ENCODE measurements at places on chromosomes 3 and 15.
A peak's percentile ranks its signal among the peaks of the same experiment; 100 is the strongest.

- no peaks in the 10 kb centered on the region for H3K36me3 ChIP-seq
- H3K27ac ChIP-seq: no peak overlapping the region
- no peaks in the 10 kb centered on the region for H3K27me3 ChIP-seq
- no peak overlapping the region for H3K4me3 ChIP-seq
- peaks cover 27% of the 10 kb centered on the region for H3K4me1 ChIP-seq
- DNase-seq: no peak
Measured at GRCh38 chr3:188066141-188066540, 87.8 kb upstream of the LPP start.

DNA sequence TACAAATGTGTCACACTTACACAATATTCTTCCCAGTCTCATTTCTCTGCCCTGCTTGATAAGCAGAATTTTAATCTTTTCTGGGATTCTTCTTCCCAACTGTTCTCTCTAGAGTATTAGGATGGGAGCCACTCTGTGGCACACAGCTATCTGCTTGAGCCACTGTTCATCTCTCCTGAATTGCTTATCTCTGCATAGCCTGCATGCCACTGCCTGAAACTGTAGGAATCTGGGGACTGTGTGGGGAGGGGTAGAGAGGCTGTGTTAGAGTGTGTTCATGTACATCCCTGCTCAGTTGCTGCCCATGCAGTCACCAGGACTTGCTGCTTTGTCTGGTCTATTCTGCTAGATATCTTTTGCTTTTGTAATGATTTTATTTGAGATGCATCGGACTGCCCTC lies 2.3 kb upstream of the OR4F6 start:
- H3K4me1 ChIP-seq: no peaks in the 10 kb centered on the region
- no peak overlapping the region for H3K4me3 ChIP-seq
- no peak for DNase-seq
- no peak overlapping the region for H3K27ac ChIP-seq
- H3K36me3 ChIP-seq: no peaks in the 10 kb centered on the region

DNA sequence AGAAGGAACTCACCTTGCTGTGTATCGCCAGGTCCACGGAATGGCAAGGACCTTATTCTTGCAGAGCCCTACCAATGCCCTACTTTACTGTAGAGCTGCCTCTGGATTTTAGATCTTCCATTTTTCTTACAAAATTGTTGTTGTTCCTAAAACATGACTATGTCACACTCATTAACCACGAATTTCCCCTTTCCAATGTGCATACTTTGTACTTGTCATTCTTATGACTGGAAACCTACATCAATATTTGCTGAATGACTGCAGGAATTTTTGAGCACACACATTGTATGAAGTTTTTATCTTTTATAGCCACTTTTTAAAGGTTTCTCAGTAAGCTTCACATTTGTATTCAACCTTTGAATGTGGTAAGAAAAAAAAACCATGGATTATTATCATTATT lies 35.9 kb upstream of the CMSS1 start:
- H3K4me3 ChIP-seq: no peak overlapping the region
- no peaks in the 10 kb centered on the region for H3K4me1 ChIP-seq
- no peak overlapping the region for H3K27ac ChIP-seq
- DNase-seq: no peak
- H3K27me3 ChIP-seq: peaks cover 26% of the 10 kb centered on the region

DNA sequence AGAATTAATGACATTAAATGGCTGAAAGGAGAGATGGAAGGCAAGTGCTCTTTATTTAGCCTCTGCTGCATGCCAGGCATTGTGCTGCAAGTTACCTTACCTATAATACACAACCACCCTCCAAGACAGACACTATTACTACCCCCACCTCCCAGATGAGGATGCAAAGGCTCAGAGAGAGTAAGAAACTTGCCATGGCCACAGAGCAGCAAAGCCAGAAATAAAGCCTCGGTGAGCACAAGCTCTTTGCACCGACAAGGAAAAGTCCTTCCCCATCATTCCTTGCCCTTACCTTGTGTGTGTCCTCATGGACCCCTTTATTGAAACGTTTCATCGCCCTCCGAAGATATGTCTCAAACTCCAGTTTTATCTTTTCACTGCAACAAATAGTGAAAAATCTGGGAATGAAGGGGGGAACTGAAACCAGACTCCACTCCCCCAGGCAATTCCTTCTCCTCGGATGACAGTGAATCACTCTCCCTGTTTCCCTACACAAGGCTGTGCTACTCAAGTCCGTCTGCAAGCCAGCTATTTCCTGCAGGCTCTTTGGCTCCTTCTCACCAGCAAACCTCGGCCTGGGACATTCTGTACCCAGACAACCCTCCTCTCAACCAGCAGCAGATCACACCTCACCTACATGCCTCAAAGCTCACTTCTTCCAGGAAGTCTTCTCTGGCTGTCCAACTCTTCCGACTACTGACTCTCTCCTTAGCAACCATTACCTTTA lies 11.4 kb downstream of the XPC start:
- H3K27me3 ChIP-seq: no peaks in the 10 kb centered on the region
- H3K36me3 ChIP-seq: peaks cover 78% of the 10 kb centered on the region
- peaks cover 14% of the 10 kb centered on the region for H3K4me1 ChIP-seq
- no peak for DNase-seq

- no peak overlapping the region for H3K4me3 ChIP-seq
- peaks cover 11% of the 10 kb centered on the region for H3K4me1 ChIP-seq
- peaks cover 5% of the 10 kb centered on the region for H3K36me3 ChIP-seq
- no peak overlapping the region for H3K27ac ChIP-seq
Measured at GRCh38 chr3:33751336-33751735, 33.3 kb upstream of the CLASP2 start.

DNA sequence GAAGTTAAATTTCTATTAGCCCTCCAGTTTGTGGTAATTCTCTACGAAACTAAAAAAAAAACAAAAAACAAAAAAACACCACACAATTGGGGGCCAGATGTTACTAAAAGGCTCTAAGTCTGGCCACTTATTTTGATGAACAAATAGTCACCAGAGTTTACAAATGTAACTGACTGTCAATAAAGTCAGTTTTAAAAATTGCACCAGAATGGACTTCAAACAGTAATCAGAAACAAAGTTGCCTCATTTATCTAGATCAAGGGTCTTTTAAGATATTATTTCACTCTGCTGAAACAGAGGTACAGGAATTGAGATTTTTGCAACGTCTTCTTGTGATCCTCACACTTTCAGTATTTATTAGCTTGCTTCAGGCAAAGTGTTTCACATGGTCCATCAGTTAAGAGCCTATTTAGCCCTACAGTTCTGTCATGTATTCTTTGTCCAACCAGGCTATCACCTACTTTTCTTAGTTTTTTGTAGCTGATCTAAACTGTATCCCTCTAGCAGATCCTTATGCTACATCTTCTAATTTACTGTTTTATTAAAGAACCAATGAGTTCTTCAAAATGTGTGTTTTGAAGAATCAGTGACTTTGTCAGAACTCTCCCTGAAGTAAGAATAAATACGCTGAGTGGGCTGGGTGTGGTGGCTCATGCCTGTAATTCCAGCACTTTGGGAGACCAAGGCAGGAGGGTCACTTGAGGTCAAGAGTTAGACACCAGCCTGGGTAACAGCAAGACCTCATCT lies 74.7 kb downstream of the ANKRD28 start:
- peaks cover 28% of the 10 kb centered on the region for H3K36me3 ChIP-seq
- no peaks in the 10 kb centered on the region for H3K27me3 ChIP-seq
- H3K4me1 ChIP-seq: peaks cover 14% of the 10 kb centered on the region

DNA sequence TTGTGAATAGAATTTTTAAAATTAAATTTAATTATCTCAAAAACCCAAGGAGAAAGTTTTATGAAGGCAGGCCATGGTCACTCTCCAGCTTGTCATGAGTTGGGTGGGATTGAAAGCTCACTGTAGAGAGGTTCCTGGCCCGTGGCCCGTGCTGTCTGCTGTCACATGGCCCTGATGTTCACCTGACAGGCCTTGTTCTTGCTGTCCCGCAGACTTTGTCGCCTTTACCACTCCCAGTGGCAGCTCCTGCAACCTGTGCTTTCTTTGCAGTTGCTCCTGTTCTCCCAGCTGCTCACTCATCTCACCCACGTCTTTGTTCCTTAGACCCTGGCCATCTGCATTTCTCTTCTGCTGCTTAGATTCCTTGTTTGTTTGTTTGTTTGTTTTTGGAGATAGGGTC lies 35.6 kb downstream of the DHX30 start:
- peaks cover 3% of the 10 kb centered on the region for H3K4me1 ChIP-seq
- H3K36me3 ChIP-seq: peaks cover 44% of the 10 kb centered on the region
- no peak overlapping the region for H3K27ac ChIP-seq
- no peaks in the 10 kb centered on the region for H3K27me3 ChIP-seq
- H3K4me3 ChIP-seq: no peak overlapping the region

- H3K4me3 ChIP-seq: no peak overlapping the region
- DNase-seq: no peak
- no peaks in the 10 kb centered on the region for H3K27me3 ChIP-seq
- no peak overlapping the region for H3K27ac ChIP-seq
Measured at GRCh38 chr3:62046326-62046725, 327.0 kb downstream of the FEZF2 start.

DNA sequence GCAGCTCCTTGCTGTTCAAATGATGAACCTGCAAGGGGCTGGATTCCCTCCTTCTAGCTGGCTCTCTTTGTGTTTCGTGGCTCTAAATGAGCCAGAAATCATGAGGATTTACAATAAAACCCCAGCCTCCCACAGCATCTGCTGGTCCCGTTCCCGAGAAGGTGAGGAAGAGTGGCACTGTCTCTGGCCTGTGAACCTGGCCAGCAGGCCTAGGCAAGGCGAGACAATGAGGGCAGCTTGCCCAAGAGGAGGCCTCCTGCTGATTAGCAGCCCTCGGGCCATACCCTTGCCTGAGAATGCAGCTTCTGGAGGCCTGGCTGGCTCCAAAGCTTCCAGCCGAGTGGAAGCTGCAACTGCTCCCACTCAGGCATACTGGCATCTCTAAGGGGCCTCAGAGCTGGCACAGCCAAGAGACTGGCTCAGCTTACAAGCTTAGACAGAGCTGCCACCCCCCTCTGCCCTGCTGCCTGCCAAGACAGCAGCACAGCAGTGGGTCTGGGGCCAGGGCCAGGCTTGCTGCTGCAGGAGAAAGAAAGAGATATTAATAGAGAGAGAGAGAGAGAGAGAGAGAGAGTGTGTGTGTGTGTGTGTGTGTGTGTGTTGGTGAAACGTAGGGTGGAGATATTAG lies 76.5 kb downstream of the HMG20A start:
- no peaks in the 10 kb centered on the region for H3K27me3 ChIP-seq
- H3K36me3 ChIP-seq: no peaks in the 10 kb centered on the region
- DNase-seq: no peak

DNA sequence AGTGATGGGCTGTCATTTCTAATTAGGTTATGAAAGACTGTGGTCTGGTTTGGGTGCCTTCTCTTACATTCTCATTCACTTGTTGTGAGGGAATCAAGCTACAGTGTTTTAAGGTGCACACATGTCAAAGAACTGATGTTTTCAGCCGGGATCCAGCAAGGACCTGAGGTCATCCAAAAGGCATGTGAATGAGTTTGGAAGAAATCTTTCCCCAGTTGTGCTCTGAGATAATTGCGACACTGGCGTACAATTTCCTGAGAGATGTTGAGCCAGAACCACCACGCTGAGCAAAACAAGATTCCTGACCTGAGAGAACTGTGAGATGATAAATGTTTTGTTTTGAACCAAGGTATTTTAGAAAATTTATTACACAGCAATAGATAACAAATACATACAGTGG lies 295.3 kb upstream of the SLITRK3 start:
- H3K4me3 ChIP-seq: no peak overlapping the region
- H3K27ac ChIP-seq: no peak overlapping the region
- H3K36me3 ChIP-seq: no peaks in the 10 kb centered on the region
- no peaks in the 10 kb centered on the region for H3K27me3 ChIP-seq
- no peak for DNase-seq
- no peaks in the 10 kb centered on the region for H3K4me1 ChIP-seq

- no peak overlapping the region for H3K4me3 ChIP-seq
- H3K27ac ChIP-seq: no peak overlapping the region
- DNase-seq: no peak
- H3K36me3 ChIP-seq: no peaks in the 10 kb centered on the region
- H3K27me3 ChIP-seq: no peaks in the 10 kb centered on the region
Measured at GRCh38 chr3:127985216-127985615, 67.0 kb upstream of the SEC61A1 start.

- no peaks in the 10 kb centered on the region for H3K36me3 ChIP-seq
- no peak for DNase-seq
- no peaks in the 10 kb centered on the region for H3K4me1 ChIP-seq
- no peak overlapping the region for H3K27ac ChIP-seq
- H3K27me3 ChIP-seq: no peaks in the 10 kb centered on the region
- no peak overlapping the region for H3K4me3 ChIP-seq
Measured at GRCh38 chr3:77190374-77190773, 150.5 kb downstream of the ROBO2 start.

- H3K27ac ChIP-seq: no peak overlapping the region
- no peaks in the 10 kb centered on the region for H3K36me3 ChIP-seq
- H3K4me1 ChIP-seq: peaks cover 13% of the 10 kb centered on the region
- H3K4me3 ChIP-seq: no peak overlapping the region
- DNase-seq: no peak
Measured at GRCh38 chr15:38076786-38077185, 142.3 kb downstream of the TMCO5A start.

- H3K4me3 ChIP-seq: no peak overlapping the region
- no peak for DNase-seq
- H3K4me1 ChIP-seq: peaks cover 7% of the 10 kb centered on the region
- H3K36me3 ChIP-seq: peaks cover 1% of the 10 kb centered on the region
Measured at GRCh38 chr3:44952689-44953088, 23.3 kb downstream of the ZDHHC3 start.

DNA sequence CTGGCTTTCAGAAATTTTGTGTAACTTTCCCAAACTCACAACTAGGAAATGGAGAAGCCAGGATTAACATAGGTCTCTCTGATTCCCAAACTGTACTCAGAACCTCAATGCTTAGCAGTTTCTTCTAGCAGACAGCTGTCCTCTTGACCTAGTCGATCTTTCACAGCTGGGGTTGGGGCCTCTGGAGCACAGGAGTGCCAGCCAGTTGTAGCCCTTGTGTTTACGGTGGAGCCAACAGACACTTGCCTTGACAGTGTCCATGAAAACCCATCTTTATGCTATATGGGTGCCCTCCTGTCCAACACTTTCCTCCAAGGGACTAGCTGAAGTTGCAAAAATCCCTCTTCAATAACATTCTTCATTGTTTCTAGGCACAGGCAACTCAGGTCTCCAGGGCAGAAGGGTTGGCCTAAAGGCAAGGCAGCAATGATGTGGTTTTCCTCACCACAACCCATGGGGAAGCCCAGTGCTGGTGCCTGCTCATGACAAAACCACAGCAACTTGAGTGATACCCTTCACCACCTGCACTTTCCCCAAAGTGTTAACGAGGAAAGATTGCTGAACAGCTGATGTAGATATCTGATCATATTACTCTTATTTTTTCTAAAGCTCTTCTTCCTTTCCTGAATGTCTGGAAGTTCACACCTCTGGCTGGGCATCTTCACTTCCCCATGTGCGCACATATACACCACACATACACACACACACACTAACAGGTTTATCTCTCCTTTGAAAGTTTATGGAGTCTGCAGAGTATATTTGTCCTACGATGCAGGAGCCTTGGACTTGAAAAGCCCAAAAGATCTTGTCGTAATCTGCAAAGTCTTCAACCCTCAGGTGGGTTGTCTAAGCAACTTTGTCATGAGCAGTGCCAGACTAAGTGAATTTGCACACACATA lies 11.0 kb upstream of the KNG1 start:
- H3K27ac ChIP-seq: no peak overlapping the region
- DNase-seq: peak; percentile 90
- H3K27me3 ChIP-seq: peaks cover 42% of the 10 kb centered on the region
- H3K36me3 ChIP-seq: no peaks in the 10 kb centered on the region
- H3K4me1 ChIP-seq: peaks cover 10% of the 10 kb centered on the region

Data from activated CD8-positive, alpha-beta T cell treated with anti-CD3 and anti-CD28 coated beads for 36 hours (primary cell).